ENCODE measurements at places on chromosomes 6 and 20.

- no peak for DNase-seq
Observed at GRCh38 chr20:17688965-17689364, 6.9 kb upstream of the RRBP1 start.

DNA sequence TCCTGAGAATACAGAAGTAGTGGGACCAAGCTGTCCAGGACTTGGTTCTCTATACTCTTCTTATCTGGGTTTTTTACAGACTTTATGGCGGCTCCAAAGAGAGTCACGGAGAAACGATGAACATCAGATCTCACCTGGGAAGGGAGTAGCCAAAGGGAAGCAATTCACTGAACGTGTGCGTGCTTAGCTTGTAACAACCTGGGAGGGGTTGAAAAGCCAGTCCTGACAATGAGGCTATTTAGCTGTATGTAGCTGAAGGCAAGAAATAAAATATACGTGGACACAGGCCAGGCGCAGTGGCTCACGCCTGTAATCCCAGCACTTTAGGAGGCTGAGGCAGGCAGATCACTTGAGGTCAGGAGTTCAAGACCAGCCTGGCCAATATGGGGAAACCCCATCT lies 18.2 kb upstream of the RBL1 start:
- no peak for DNase-seq

- DNase-seq, result no peak
Observed at GRCh38 chr6:105321207-105321606, 81.7 kb downstream of the PREP start.

- DNase-seq, result no peak
Observed at GRCh38 chr6:154373971-154374370, 17.4 kb upstream of the IPCEF1 start.

GRCh38 chr6:35190306-35190705 lies 23.4 kb upstream of the SCUBE3 start:
- DNase-seq, result no peak

- DNase-seq, result no peak
Observed at GRCh38 chr6:152356662-152357061, 280.5 kb downstream of the SYNE1 start.

DNA sequence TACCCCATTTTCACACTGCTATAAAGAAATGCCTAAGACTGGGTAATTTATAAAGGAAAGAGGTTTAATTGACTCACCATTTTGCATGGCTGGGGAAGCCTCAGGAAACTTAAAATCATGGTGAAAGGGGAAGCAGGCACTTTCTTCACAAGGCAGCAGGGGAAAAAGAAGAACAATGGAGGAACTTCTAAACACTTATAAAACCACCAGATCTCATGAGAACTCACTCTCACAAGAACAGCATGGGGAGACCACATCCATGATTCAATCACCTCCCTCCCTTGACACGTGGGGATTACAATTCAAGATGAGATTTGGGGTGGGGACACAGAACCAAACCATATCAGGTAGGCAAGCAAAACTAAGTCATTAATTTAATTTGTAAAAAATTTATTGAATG lies 343.2 kb downstream of the FRK start:
- DNase-seq, result no peak

- no peak for DNase-seq
Observed at GRCh38 chr6:134093007-134093573, 40.7 kb upstream of the SLC2A12 start.

- no peak for DNase-seq
Observed at GRCh38 chr6:34934516-34934915, 45.5 kb downstream of the ANKS1A start.

GRCh38 chr20:17611290-17611539 lies 41.3 kb downstream of the DSTN start:
- no peak for DNase-seq
